ENCODE measurements at places on chromosomes 12 and 14.

- no peak for DNase-seq
These were observed 16.2 kb downstream of the GALNT9 start for GRCh38 chr12:132313182-132313581.

DNA sequence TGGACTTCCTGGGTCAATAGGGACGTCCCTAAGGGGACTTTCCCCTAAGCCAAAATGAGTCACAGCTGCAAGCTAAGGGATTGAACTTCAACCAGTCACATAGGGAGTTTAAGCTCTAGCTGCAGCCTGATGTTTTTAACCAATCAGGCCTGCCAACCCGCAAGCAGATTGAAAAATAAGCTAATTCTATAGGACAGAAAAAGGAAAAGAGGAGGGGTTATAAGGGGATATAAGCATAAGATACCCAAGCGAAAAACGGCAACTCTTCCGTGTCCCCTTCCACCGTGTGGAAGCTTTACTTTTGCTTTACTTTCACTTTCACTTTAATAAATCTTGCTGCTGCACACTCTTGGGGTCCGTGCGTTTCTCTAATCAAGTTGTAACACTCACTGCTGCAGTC lies 24.4 kb downstream of the ATP23 start:
- DNase-seq, result no peak

GRCh38 chr14:68564826-68565759 lies 227.8 kb downstream of the ZFP36L1 start:
- no peak for DNase-seq

GRCh38 chr14:53841109-53842099 lies 115.2 kb downstream of the BMP4 start:
- no peak for DNase-seq

DNA sequence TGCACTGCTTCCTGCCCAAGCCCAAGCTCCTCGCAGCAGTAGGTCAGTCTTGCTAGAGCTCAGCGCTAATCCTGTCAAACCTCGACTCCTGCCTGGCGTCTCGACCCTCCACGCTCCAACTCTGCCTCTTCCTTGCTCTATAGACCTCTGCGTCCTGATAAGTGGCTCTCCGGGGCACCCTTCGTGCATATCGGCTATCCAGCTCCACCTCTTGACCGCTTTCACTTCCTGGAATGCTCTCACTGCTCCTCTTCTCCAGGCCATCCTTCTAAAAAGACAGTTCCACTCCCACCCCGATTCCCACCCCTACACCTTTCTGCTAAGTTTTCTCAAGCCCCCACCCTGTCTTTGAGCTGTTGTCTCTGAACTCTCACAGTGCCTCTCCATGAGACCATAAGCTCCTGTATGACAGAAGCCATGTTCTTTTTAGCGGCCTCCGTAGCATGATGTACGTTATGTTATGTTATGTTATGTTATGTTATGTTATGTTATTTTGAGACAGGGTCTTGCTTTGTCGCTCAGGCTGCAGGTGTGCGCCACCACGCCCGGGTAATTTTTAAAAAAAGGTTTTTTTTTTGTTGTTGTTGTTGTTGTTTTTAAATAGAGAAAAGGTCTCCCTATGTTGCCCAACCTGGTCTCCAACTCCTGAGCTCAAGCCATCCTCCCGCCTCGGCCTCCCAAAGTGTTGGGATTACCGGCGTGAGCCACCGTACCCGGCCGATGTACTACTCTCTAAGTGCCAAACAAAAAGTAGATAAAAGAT lies 601 bp downstream of the COX14 start:
- peak; percentile 36 for DNase-seq

GRCh38 chr14:93926873-93927799 lies at the start of gene FAM181A:
Gene FAM181A (plus strand): TSS chr14:93927344. CDS start chr14:93928286, 942 bp downstream.
- no peak for DNase-seq

GRCh38 chr14:61438860-61439765 lies 117.7 kb downstream of the PRKCH start:
- no peak for DNase-seq

GRCh38 chr12:129558036-129558435 lies 345.8 kb downstream of the TMEM132D start:
- no peak for DNase-seq

DNA sequence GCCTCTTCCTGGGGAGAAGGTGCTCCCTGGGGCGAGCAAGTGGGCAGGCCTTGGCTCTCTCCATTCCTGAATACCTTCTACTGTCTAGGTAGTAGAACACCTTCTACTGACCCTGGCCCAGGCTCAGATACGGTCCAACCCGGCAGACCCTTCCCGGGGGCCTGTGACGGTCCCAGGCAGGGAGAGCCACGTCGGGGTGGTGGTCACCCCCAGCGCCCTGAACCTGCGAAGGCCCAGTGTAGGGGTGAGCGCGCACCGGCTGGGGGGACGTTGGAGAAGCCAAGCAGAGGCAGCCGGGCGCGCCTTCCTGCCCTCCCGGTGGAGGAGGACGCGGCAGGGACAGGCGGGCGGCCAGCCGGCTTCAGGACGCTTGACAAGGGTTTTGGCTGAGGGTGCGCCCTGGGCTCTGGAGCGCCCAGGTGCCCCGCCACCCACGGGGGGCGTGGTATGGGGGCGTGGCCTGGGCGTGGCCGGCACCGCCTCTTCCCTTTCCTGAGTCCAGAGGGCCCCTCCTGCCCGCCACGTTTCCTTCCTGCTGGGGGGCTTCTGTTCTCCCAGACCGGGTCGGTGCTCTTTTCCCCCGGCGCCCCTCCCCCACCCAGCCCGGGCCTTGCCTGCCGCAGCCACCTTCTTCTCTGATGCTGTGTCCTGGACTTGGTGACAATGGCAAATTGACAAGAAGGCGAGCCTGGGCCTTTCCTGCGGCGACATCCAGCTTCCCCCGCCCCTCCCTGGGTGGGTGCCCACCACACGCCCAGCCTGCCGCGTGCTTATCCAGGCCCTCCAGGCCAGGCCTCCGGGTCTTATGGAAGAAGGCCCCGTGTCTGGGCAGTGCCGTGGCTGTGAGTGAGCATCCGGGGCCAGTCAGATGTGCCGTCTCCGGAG lies 24.5 kb upstream of the PPP1R13B start:
- no peak for DNase-seq

DNA sequence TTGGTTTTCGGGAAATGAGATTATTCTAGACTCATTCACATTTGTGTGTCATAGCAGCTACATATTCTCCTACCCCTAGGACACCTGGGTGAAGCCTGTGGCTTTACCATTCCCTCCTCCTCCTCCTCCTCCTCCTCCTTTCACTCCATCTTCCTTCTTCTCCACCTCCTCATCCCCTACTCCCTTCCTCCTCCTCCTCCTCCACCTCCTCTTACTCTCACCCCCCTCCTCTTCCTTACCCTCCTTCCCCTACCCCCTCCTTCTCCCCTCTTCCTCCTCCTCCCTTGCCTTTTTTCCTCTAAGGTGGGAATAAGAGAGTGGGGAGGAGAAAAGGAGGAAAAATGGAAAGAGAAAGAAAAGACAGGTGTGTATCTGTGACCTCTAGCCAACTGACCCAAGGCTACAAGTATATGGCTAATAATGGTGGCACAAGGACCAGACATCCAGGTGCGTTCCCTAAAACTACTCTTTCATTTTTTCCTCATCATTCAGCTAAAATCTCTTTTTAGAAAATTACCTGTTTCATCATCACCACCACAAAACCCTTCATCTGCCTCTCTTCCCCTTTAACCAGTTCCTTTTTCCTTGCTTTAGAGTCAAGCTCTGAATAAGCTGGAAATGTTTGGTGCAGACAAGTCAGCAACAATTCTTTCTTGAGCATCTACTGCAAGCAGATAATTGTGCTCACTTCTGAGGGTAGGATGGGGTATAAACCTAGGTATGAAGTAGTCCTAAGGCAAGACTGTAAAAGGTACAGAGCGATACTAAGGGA lies 149.8 kb upstream of the FOXN3 start:
- no peak for DNase-seq

GRCh38 chr12:68559984-68560850 lies 50.5 kb upstream of the RAP1B start:
- no peak for DNase-seq

GRCh38 chr14:91569301-91569700 lies 59.2 kb upstream of the PPP4R3A start:
- no peak for DNase-seq

DNA sequence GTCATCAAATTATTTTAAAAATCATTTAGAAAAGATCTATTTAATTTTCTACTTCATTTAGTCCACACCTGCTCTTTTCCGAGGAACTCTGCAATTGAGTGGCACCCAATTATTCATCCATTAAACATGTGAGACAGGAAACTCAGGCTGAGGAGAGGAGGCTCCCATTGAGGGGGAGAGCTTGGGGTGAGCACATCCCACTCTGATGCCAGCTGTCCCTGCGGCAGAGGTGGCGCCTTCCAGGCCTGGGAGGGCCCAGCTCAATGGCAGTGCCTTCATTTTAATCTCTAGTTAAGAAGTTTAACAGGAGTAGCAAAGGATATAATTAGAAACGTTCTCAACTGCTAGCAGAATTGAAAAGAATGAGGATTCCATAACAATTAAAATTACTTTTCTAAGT lies 92.0 kb downstream of the ITPR2 start:
- no peak for DNase-seq

DNA sequence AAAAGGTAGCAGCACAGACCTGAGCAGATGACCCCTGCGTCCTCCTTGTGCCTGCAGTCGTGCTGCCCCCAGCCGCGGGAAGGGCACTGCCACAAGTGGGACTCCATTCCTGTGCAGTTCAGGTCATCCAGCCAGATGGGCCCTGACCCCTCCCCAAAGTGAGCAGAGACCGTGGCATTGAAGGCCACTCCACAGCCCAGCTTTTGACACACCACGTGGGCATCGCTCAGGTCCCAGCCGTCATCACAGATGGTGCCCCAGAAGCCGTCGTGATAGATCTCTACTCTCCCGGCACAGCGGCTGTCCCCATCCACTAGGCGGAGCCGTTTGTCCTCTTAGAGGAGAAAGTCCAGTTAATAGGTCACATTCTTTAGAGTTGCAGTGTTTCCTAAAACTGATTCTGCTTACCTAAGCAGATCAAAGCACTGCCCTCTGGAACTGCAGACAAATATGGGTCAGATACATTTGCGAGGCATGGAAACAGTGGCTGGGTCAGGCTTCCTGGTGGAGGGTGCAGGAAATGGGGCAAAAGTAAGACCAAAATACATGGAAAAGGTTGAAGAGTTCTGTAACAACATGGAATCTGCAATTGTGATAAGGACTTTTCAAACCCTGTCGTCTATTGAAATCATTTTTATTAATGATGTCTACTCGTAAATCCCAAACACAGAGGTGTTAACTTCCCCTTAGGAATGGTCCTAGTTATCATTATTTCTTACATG lies 69.4 kb downstream of the CD163L1 start:
- peak; percentile 28 for DNase-seq

DNA sequence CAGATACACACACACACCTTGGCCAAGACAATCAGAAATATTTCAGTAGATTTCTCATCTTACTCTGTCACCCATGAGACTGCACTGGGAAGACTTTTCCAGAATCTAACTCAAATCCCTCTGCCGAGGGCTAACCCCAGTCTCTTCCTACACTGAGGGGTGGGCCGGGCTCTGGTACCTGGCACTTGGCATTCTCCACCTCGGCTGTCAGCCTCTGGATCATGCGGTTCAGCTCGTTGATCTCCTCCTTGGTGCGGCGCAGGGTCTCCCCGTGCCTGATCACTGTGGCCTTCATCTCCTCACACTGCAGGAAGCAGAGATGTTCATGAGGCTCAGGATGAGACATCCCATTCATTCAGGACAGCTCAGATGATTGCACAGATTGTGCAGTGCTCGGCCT lies 4.9 kb downstream of the KRT83 start:
- DNase-seq, result no peak

DNA sequence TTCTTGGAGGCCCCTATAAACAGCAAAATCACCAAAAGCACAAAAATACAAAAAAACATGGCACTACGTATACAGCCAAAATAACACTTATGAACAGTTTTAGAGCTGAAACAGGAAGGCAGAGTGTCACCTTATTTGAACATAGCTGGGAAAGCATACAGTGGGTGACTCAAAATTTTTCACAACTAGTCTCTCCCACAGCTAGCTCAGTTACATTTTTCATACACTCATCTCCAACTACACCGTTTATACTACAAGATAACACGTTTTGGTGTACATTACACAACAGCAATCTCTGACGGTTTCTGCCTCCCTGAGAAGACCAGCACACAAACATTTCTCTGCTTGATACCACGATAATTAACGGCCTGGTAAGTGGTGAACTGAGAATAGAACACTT lies 2.9 kb downstream of the RAD52 start:
- DNase-seq, result no peak

Measured in HuH-7.5 (cell line).